T-cell (primary cell): ENCODE measurements at places on chromosomes 3 and 15. TPM values are rescaled to one million over a fixed set of nuclear protein-coding genes. Genes with fewer than 3 reads are reported as not detected.

Gene SI
- not detected for total RNA-seq

DNA sequence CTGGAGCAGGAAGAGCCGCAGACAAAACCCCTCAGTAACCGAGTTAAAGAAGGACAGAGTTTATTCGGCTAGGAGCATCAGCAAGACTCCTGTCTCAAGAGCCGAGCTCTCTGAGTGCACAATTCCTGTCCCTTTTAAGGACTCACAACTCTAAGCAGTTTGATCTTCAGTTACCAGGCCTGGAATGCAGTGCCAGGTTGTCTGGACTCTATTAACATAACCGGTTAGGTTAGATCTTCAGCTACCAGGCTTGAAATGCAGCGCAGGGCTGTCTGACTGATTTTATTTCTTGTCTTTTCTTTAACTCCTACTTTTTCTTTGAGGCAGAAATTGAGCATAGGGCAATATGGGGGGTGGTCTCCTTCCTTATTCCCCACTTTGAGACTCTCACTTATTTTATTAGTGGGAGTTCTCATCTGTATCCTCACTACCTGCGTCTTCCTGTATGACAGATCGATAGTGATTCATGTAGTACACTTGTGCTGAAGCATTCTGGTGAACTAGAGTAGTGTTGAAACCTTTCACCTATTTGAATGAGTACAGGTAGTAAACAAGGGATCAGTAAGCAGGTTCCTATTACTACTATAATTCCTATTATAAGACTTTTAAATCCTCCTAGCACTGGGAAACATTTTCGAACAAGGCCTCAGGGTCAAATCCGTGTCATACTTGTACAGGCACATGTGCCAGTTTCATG, 325.0 kb downstream of the CGGBP1 start:
- DNase-seq: no peak

DNA sequence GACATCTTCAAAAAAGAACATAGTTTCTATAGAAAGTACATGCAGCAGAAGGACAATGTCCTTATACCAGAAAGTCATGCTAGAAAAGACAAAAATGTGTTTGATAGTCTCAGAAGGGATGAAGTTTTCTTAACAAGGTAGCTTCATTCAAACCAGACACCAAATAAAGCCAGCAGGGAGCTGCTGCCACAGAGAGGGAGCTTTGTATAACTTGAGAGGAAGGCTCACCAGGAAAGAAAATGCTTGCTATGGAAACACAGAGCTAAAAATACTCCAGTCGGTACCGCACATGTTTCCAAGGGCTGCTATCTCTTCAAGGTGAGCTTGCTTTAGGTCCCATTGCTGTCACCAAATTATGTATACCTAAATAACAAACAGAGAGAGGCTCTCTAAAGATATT, 1074.8 kb upstream of the ALCAM start:
- no peak for DNase-seq

DNA sequence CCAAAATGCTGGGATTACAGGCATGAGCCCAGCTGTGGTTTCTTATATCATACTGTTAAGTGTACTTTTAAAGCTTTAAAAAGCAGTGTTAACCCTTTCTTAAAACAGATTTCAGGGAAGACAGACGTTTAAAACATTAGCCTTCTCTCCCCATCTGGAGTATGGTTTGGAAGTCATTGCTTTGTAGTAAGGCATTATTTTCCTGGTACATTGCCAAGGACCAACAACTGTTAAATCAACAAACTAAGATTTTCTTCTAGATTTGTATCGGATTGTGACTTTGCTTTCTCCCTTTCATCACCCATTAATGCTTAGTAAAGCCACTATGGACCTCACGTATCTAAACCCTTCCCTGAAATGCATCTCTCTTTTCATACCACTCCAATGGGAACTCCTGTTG, 50.5 kb downstream of the UBE2E1 start:
- no peak for DNase-seq

DNA sequence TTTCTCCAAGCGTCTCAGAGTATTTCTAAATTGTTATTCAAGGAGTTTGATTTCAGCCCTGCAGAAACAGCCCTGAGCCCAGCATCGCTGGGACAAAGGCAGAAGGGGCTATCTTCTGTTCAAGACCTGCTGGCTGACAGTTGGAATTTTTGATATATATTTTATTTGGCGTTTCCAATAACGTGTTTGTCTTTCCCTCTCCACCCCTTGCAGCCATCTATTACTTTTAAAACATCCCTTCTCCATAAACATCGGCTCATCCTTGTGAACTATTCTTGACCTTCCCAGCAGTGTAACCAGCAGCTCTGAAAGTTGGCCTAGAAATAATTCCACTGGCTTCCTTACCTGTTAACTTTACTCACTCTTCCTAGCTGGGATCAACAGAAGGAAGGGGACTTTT, 5.5 kb upstream of the MEIS2 start:
- DNase-seq: no peak

DNA sequence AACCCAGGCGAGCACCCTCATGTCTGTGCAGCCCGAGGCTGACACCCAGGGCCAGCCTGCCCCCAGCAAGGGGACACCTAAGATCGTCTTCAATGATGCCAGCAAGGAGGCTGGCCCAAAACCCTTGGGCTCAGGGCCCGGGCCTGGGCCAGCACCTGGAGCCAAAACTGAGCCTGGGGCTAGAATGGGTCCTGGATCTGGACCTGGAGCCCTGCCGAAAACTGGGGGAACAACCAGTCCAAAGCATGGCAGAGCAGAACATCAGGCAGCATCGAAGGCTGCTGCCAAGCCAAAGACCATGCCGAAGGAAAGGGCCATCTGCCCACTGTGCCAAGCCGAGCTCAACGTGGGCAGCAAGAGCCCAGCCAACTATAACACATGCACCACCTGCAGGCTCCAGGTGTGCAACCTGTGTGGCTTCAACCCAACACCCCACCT, 31.4 kb upstream of the APEH start:
- DNase-seq: no peak

DNA sequence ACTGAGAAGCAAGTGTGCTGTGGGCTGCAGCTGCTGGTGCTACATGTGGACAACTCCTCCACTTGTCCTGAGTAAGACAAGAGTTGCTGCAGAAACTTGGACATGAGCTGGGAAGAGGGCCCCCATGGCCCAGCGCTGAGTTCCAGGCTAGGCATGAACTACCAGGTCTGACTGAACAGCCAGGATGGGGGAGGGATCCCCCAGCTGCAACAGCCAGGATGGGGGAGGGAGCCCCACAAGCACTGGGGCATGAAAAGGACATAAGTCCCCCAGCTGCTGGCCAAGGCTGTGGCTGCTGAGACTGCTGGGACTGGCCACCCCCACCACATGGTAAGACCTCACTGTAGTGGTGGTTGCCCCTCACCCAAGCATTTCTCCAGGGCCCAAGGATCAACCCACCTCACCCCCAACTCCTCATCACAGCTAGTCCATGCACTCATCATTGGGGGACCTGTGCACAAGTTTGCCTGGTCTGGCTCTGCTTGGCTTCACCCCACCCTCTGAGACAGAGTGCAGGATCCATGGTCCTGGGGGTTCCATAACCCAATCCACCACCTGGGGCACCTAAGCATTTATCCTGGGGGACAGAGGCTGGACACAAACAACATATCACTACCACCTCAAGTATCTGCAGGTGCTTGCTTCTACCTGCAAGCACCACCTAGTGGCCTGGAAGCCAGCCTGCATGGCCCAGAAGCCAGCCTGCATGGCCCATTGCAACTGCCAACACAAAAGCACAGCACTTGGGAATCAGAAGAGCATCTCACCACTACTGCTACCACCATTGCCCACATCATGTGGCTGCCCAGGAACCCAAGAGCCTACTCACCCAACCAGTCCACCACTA, 84.5 kb upstream of the STT3B start:
- DNase-seq: peak; percentile 6

- DNase-seq: no peak
Measured at GRCh38 chr15:31195871-31196270, 94.3 kb upstream of the TRPM1 start.
